ENCODE measurements at places on chromosomes 5 and 9.

DNA sequence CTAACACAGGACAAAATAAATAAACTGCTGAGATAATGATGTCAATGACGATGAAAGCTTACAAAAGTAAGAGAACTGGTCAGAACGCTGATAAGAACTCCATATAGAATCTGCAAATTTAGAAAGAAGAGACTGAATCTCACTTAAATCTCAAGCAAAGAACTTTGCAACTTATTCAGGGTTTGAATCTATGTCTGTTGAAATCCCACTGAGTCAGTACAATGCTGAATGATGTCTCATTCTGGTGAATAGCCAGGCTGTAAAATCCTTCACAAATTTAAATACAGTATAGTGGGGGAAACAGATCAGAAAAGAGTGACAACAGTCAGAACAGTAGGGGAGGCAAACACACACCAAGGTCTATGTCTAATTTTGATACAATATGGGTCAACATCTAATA is 38.9 kb upstream of the NR3C1 start:
- no peak for DNase-seq

DNA sequence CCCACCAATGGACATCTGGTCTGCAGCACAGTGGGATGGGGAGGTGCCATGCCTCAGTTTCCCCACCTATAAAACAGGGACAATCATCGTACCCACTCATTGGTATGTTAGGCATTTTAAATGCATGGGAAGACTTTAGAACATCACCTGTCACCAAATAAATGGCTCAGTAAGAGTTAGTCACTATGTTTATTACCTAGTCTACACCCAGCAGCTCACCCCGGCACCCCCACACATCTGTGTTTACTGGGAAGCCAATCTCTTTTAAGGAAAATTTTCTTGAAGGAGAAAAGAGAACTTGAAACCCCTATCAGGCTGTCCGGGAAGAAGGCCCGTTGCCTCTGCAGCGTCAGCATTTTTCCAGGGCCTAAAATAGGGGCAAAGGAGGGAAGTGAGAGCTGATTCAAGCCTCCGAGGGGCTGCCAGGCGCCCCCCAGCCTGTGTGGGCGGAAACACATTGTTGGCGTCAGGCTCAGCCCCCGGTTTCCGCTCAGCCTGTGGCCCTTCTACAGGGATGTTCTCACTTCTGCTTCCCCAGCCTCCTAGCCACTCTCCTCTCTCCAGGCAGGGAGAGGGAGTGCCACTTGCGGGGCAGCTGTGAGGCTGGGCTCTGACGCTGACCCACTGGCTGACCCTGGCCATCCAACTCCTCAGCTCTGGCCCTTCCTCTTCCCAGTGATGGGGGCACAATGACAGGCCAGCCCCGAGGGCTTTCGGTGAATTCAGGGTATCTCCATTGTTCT is 4.6 kb downstream of the CSF1R start:
- DNase-seq: no peak

DNA sequence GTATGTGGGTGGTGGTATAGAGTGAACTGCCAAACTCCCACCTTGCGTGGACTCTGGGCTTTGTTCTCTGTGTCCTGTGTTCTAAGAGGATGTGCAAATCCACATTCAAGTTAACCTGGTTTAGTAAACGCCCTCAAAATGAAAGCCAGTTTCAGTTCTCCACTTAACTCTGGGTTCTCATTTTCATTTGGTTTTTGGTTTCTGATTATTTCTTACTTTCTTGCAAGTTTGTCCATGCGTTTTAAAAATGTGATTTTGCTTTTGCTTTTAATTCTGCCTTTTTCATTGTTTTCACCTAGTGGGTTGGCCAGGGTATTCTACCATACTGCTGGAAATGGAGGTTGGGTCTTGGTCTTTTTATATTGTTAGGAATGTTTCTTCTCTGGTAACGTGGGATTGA is 38.2 kb downstream of the GALNT10 start:
- DNase-seq: no peak

DNA sequence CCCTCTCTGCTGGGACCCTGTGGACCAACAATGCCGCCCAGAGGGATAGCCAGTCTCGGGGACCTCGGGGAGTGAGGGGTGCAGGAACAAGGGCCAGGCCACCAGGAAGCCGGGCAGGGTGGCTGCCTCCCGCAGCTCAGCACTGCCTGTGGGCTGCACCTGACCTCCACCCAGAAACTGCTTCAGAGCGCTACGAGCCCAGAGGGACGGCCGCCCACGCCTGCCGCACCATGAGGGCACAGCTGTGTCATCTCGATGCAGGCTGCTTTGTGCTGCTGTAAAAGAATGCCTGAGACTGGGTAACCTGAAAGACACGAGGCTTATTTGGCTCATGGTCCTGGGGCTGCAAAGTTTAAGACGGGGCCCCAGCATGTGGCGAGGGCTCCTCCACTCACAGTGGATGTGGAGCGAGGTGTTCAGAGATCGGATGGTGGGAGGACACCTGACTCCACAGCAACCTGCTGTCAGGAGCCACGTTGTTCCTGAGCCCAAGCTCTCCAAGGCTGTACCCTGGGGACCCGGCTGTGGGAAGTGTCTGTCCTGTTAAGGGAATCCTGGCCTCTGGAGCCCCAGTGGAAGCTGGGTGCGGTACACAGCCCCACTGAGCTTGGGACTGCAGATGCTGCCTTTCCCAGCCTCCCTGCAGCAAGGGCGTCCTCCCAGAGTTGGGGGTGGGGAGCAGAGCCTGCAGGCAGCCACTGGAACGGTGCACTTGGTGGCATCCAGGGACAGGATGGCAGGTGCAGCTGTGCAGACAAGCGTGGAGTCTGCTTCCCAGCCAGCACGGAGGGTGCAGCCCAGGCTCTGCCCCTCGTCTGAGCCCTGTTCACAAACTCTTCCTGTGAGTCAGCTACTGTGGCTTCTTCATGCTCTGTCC is 11.8 kb upstream of the ZDHHC11 start:
- DNase-seq: no peak

DNA sequence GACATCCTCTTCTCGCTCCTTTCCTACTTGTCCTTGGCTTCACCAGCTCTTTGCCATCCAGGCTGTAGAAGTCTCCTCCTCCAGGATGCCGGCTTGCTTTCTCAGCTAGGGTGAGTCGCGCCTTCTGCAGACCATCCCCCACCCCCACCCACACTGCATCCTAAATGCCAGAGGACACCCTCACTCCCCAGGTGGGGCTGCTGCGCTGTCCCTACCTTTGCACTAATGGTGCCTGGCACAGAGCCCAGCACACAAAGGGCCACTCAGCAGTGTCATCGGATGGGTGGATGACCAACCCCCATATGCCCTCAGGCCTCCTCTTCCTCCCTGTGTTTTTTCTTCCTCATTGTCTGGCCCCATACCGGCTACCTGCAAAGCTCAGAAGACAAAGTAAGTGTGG is 14.8 kb downstream of the IL9 start:
- DNase-seq: no peak

GRCh38 chr9:21367957-21368356 is at the start of gene IFNA13:
Gene IFNA13 (minus strand): TSS chr9:21368057. CDS start chr9:21368010, 47 bp downstream.
- DNase-seq: no peak

DNA sequence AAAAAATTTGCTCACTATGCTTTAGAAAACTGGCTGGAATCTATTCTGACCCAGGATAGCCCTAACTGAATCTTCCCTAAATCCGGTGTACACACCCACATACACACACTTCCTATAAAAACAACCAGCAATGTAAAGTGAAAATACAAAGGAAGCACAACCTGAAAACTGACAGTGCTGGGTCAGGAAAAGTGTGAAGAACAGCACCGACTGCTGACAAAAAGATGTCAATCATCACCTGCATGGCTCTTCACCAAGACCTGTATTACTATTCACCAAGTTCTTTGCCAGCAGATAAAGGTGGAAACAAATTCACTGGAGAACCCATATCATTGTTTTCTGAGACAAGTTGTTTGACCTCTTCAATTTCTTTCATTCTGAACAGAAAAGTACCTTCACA is 293.8 kb upstream of the GRAMD2B start:
- DNase-seq: no peak

Data from stimulated activated CD8-positive, alpha-beta memory T cell treated with anti-CD3 and anti-CD28 coated beads, Interleukin-12 subunit alpha, Interleukin-12 subunit beta, amount 100 ng/mL, for 1 hour (primary cell).